Activated CD8-positive, alpha-beta memory T cell treated with anti-CD3 and anti-CD28 coated beads for 1 hour (primary cell): ENCODE measurements at places on chromosomes 13 and 19.
A peak's percentile ranks its signal among the peaks of the same experiment; 100 is the strongest.

- no peak for DNase-seq
Measured at GRCh38 chr13:110627761-110628476, 12.6 kb downstream of the NAXD start.

- DNase-seq = no peak
Measured at GRCh38 chr13:35157143-35157755, 215.2 kb downstream of the NBEA start.

DNA sequence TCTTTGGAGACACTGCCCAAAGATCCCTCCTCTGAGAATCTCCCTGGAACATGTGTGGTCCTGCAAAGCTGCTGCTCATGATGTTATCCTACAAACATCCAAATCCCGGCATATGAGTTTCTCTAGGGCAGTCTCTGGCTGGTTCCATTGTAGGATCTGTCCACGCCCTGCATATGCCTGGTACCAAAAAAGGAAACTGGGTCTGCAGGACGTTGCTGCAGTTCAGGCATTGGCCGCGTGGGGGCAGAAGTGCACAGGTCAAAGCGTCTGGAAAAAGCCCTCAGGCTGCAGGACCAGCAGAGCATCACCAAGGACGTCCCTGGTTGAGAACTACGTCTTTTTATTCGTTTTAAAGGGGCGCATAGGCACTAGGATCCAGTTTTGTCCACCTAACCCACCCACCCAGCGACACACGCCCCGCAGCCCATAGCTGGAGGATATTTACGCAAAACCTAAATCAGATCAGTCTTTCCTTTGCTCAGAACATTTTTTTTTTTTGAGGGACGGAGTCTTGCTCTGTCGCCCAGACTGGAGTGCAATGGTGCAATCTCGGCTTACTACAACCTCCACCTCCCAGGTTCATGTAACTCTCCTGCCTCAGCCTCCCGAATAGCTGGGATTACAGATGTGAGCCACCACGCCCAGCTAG lies 12.9 kb upstream of the ZNF564 start:
- DNase-seq = peak; percentile 85

- DNase-seq = no peak
Measured at GRCh38 chr13:51827254-51827653, 17.7 kb downstream of the TMEM272 start.

DNA sequence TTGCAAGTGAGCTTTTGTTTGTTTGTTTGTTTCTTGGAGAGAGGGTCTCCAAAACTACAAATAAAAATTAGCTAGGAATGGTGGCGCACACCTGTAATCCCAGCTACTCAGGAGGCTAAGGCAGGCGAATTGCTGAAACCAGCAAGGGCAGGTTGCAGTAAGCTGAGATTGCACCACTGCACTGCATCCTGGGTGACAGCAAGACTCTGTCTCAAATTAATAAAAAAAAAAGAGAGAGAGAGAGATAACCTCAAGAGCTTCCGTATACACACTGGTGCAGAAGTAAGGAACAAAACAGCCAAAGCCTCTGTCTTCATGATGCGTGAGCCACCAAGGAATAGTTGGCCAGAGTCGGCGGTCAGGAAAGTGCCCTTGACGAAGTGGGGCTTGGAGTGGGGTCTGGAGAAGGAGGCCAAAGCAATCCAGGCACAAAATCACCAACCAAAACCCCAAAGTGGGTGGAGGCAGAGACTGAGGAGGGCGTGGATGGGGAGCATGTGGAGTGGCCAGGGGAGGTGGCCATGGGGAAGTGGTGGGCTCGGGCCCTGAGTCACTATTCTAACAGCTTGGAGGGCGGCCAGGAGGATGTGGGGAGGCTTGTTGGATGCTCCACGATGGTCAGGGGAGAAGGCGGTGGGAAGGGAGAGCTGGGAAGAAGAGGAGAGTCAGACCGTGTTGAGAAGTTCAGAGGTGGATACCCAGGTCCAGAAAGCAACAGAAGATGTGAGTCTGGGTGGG lies 21.2 kb upstream of the TOMM40 start:
- DNase-seq = no peak

- no peak for DNase-seq
Measured at GRCh38 chr19:10858204-10858828, 10.1 kb downstream of the C19orf38 start.

GRCh38 chr13:80888390-80888789 lies 547.5 kb upstream of the SPRY2 start:
- DNase-seq = no peak

DNA sequence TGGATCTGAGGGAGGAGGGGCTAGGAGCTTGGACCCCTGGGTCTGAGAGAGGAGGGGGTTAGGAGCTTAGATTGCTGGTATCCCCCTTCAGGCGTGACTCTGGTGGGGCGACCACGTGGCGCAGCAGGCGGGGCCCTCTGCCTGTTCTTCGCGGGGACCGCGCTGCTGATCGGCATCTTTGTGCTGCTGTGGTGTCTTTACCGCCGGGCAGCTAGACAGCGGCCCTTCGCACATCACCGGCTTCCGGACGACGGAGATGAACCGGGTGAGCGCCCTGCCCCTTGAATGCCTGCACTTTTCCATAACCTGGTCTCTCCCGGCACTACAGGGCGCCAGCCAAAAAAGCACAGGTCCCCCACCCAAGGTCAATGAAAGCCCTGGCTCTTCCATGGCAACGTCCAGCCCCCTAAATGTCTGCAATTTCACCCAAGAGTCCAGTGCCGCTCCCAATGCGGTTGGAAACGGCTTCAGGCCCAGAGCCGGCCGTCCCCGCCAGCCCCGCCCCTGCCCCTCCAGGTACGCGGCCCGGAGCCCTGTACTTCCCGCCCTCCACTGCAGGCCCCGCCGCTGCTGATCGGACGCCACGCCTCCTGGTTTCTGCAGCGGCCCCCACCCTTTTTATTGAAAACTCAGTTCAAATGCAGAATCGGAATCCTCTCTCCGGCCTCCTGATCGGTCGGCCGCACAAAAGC lies 2.8 kb downstream of the GFY start:
- DNase-seq = no peak

DNA sequence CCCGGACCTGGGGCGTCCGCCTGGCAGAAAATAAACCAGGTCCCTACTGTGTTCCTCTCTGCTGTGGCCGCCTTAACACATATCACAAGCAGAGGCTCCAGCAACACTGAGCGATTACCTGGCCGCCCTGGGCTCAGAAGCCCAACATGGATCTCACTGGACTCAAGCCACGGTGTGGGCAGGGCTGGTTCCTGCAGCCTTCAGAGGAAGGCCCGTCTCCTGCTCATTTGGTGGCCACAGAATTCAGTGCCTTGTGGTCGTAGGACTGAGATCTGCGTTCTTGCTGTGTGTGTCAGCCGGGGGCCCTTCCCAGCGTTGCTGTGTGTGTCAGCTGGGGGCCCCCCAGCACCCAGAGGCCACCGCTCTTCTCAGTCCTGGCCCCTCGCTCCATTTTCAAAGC lies 30.2 kb downstream of the C2CD4C start:
- DNase-seq = no peak

DNA sequence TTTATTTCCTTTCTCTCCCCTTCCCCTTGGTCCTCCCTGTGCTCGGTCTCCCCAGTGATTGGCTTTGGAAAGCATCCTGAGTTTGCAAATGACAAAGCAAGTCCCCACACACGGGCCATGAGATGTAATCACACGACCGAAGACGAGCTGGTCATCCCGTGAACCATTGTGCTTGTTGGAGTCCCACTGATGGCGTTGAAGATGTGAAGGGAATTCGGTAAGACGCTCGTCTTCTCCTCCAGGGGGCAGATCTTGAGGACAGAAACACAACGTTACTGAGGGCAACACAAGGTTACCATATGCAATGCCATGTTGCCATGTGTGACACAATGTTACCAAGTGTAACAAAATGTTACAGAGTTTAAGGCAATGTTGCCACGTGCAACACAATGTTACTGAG lies 42.0 kb upstream of the SLC15A1 start:
- no peak for DNase-seq

DNA sequence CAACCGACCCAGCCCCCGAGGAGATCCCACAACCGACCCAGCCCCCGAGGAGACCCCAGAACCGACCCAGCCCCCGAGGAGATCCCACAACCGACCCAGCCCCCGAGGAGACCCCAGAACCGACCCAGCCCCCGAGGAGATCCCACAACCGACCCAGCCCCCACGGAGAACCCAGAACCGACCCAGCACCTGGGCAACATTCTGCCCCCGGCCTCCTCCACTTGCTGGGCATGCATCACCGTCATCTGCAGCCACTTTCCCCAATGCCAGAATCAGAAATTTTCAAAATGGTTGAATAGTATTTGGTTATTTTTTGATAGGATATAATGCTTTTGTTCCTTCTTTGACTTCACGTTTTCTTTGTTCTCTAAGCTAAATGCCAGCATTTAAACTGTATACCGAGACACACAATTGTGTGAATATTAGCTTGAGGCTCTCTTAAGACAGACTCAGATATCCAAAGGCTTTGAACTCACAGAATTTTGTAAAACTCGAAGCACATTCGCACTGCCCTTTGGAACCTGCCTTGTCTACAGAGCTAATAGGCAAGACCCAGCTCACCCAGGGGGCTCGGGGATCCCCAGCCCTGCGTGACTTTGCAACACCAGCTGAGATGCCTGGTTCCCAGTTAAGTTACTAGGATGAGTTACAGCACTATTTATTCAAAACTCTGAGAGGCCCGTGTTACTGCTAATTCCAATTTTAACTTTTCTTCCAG lies 15.5 kb upstream of the RASA3 start:
- no peak for DNase-seq

DNA sequence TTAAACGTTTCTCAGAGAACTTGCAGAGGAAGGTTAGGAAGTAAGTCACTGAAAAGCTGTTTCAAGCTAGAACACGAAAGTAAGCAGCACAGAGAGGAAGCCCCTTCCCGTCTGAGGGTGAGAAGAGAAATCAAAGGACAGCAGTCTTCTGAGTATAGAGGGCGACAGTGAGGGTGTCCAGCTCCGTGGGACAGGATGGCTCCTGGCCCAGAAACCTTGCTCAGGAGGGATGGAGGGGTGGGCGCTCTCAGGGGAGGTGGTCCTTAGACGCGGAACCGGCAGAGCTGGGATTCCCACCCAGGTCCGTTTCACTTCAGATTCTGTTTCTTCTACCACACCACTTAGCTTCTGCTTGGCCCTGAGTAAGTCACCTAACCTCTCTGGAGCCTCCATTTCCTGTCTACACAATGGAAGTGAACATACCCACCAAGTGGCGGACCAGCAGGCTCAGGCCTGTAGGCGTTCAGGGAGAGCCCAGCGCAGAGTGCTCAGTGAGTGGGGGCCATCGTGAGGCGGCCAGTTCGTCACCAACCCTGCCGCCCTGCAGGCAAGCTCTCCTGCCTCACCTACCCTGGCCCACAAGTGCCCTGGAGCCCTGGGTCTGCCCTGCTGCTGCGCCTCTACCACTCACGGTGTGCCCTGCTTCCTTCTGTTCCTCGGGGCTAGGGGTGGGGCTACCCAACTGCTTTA lies 5.5 kb upstream of the RSPH6A start:
- DNase-seq = no peak

GRCh38 chr19:803099-803561 lies 5.9 kb downstream of the PTBP1 start:
- no peak for DNase-seq

DNA sequence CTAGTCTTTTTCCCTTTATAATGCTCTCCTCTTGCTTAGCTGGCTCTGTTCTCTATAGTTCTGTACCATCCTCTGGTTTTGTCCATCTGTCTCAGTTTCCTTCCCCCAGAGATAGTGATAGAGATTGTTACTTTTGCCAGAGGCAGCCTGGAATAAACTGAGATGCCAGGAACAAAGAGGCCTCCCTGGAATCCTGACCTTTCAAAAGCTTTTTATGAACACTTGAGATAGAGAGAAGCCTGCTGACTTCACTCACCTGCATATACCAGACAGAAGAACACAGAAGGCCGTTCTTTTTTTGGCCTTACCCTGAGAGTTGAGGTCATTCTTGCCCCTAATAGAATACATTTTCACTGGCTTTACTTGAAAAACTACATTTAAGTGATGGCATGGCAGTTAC lies 150.2 kb downstream of the LHFPL6 start:
- no peak for DNase-seq

GRCh38 chr13:30810801-30811200 lies 75.5 kb downstream of the ALOX5AP start:
- no peak for DNase-seq

- no peak for DNase-seq
Measured at GRCh38 chr19:32933571-32933970, 38.2 kb downstream of the CEP89 start.

DNA sequence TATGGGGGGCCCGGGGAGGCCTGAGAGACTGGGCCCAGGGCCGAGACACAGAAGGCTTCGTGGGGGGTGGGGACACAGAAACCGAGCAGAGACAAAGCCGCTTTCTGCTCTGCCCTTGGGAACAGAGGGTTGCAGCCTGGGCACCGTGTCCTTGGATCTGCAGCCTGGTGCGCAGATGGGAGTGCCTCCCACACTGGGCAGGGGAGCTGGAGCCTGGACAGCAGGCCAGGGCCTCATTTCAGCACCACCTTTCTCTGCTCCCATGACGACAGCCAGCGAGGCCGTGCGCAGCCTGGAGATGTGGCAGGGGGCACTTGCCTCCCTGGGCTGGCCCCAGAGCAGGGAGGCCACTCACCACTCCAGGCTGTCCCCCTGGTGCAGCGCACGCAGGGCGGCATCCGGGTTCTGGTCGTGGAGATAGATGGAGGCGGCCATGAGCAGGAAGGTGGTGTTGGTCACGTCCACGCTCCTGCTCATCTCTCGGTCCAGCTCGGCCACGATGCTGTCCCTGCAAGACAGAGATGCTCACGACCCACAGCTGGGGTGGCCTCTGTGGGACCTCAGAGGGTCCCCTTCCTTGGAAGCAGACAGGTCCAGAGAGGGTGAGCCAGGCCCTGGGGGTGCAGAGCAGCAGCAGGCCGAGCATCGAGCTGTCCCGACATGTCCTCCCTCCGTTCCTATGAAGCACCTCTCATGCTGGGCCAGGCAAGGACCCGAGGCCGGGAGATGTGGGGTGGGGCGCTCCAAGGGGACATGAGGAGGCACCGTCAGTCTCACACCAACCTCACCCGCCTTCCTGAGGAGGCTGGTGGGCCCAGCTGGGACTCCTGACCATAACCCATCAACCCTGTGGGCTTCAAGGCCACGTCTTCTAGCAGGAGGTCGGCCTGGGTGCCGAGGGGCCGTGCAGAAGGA lies 10.9 kb upstream of the CERS1 start:
- DNase-seq = no peak

GRCh38 chr13:49086722-49087121 lies 111.0 kb downstream of the FNDC3A start:
- no peak for DNase-seq

- no peak for DNase-seq
Measured at GRCh38 chr19:17752865-17753639, 1.8 kb downstream of the FCHO1 start.

- no peak for DNase-seq
Measured at GRCh38 chr13:73274147-73274546, 215.3 kb downstream of the KLF5 start.
